B cell (primary cell): ENCODE measurements at places on chromosomes 11 and 22. TPM values are rescaled to one million over a fixed set of nuclear protein-coding genes. Genes with fewer than 3 reads are reported as not detected.

- DNase-seq: no peak
Measured at GRCh38 chr11:119669487-119669886, 59.5 kb downstream of the NECTIN1 start.

DNA sequence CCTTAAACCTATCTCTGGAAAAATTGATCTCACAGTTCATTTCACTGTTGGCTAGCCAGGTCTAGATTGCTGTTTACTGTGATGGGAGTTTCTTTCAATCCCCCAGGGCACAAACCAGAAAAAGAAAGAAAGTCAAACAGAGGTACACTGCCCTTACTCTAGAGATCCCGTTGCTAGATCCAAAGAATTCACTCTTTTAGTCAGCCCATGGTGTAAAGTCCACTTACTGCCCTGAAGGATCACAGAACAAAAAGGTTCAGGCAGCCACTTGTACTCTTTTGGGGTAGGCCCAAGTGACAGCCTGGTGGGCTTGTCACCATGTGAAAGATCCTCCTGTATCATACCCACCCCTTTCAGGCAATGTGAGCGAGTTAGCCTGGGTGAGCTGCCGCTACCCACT is 162.6 kb upstream of the CCDC179 start:
- no peak for DNase-seq

DNA sequence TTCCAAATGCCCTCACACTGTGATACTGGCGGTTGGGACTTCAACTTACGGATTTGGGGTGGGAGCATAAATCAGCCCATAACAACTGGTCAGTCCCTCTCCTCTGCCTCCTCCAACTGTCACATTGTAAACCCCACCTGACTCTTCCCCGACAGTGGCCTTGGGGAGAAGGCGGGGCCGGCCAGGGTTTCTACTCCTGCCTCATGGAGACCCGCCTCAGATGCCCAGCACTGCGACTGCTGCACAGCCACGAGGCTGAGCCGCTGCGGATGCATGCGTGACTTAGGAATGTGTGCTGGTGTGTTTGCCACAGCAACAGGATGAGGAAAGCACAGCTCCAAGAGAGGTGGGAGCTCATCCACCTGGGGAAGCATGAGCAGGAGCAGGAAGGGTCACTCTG is 914.2 kb downstream of the NTM start:
- DNase-seq: no peak

DNA sequence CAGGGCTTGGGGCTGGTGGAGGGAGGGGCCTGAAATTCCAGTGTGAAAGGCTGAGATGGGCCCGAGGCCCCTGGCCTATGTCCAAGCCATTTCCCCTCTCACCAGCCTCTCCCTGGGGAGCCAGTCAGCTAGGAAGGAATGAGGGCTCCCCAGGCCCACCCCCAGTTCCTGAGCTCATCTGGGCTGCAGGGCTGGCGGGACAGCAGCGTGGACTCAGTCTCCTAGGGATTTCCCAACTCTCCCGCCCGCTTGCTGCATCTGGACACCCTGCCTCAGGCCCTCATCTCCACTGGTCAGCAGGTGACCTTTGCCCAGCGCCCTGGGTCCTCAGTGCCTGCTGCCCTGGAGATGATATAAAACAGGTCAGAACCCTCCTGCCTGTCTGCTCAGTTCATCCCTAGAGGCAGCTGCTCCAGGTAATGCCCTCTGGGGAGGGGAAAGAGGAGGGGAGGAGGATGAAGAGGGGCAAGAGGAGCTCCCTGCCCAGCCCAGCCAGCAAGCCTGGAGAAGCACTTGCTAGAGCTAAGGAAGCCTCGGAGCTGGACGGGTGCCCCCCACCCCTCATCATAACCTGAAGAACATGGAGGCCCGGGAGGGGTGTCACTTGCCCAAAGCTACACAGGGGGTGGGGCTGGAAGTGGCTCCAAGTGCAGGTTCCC is at the start of gene APOC3:
APOC3 (plus strand) TSS at position 383 of the 659 bp plus-strand sequence. CDS start 676 bp downstream, outside the sequence.
- no peak for DNase-seq

- DNase-seq: no peak
Measured at GRCh38 chr11:58127350-58127749, 2.0 kb upstream of the OR9I1 start.

DNA sequence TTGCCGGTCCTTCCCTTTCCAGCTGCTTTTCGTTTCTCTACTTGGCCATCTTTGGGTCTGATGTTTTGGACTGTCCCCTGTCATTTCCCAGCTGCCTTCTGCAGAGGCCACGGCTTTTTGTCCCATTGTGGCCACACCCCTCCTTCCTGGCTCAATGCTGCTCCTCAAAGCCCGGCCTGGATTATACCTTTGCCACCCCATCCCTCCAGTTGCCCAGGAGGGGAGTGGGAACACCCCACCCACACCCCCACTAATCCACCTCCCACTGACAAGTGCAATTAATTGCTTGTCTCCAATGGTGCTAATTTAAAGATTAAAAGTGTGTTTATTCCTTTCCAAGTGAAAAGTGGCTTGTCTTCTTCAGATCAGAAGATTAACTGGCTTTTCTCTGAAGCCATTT is 34.2 kb upstream of the CSNK2A3 start:
- no peak for DNase-seq

GRCh38 chr22:47748271-47748670 is 985.8 kb downstream of the TBC1D22A start:
- DNase-seq: no peak

DNA sequence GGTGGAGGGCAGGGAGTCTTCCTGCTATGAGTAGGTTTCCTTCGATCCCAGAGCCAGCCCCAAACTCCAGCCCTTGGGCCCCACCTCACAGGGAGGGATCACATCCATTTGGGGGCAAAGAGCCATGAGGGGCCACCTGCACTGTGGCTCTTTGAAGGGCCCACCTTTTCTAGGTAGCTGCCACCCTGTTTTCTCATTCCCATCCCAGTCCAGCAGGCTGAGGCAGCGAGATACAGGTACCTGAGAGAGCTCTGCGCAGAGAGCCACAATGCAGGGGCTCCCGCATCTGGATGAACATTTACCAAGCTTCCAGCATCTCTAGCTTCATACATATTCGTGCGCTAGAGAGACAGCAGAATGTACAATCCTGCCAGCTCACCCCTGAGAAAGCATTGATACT is 16.3 kb downstream of the FXYD6 start:
- no peak for DNase-seq

- DNase-seq: no peak
Measured at GRCh38 chr22:20595461-20595860, 88.1 kb downstream of the MED15 start.

DNA sequence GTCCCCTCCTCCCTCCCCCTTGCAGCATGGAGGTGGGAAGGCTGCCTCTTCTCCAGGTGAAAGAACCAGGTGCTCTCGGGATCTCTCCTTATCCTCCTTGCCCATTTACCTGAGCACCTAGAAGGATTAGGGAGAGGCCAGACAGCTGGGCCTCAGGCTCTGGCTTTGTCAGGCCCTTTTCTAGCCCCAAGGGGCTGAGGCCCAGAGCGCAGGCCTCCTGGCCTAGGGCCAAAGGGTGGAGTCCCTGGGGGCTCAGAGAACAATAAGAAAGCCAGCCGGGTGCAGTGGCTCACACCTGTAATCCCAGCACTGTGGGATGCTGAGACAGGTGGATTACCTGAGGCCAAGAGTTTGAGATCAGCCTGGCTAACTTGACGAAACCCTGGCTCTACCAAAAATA is 5.4 kb upstream of the TTLL1 start:
- DNase-seq: no peak

DNA sequence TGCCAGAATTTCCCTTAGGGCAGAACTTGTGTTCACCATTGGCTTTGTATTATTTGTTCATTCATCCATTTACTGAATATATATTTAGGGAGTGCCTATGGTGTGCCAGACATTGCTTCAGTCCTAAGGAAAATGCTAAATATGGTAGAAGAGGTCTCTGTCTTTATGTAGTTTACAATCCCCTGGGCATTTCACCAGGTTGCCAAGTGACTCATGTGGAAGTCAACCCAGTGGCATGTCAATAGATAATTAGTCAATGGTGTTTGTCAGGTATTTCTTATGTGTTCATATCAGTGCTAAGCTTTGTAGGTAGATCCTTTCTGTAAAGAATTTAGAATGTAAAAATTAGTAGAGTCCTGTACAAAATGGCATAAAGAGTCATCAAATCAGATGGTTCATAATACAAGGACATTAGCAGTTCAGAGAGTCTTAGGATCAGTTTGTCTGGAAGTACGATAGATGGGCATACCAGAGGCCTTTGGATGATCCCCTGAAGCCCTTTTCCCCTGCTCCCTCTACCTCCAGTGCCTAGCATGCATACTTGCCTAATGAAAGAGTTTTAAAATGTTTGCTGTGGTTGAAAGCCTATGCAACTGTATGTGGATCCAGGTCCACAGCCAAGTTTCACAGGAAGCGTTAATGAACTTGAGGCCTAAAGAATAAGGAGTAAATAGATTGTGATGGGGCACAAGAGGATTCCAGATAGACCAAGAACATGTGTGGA is 58.5 kb upstream of the SESN3 start:
- DNase-seq: no peak

- DNase-seq: no peak
Measured at GRCh38 chr11:11436715-11437313, 83.8 kb upstream of the CSNK2A3 start.

GRCh38 chr22:36299295-36299694 is 46.4 kb downstream of the APOL1 start:
- DNase-seq: no peak

DNA sequence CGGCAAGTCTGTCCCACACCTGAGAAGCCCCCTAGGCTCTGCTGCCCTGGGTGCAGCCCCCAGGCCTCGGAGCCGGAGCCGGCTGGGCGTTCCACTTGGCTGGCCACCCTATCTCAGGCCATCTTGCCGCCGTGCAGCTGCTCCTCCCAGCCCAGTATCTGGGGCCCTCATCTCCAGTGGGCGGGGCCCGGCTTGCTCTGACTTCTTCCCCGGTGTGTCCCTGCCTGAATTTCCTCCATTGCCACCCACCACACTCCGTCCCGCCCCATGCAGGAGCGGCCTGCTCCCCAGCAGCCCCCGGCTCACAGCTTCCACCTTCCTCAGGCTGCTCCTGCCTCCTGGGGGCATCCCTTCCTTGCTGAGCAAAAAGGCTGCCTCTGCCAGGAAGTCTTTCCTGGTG is 46.6 kb downstream of the WNT7B start:
- no peak for DNase-seq

DNA sequence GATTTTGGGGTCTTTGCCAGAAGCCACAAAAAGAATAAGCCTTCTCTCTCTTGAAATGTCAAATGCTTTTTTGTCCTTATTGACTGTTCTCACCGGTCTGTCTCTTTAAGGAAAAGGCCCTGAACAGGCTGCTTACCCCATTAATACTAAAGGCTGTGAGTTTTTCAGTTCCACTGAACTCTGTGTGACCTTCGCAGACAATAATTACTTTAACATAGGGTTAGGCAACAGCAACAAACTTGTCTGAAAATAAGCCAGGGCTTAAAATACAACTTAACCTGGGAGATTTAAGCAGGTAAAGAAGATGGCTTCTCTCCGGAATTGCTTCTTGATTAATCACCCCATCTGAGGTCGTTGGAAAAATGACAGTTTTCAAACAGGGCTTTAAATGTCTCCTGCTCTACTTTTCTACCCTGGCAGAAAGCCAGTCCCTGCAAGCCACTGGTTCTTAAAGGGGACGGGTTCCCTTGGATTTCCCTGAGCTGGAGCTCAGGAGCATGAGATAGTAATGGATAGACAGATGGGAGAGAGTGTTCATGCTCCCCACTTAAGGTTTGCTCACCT is 69.4 kb downstream of the ARL14EP start:
- DNase-seq: no peak

- DNase-seq: no peak
Measured at GRCh38 chr11:2540223-2540991, 95.6 kb downstream of the KCNQ1 start.

DNA sequence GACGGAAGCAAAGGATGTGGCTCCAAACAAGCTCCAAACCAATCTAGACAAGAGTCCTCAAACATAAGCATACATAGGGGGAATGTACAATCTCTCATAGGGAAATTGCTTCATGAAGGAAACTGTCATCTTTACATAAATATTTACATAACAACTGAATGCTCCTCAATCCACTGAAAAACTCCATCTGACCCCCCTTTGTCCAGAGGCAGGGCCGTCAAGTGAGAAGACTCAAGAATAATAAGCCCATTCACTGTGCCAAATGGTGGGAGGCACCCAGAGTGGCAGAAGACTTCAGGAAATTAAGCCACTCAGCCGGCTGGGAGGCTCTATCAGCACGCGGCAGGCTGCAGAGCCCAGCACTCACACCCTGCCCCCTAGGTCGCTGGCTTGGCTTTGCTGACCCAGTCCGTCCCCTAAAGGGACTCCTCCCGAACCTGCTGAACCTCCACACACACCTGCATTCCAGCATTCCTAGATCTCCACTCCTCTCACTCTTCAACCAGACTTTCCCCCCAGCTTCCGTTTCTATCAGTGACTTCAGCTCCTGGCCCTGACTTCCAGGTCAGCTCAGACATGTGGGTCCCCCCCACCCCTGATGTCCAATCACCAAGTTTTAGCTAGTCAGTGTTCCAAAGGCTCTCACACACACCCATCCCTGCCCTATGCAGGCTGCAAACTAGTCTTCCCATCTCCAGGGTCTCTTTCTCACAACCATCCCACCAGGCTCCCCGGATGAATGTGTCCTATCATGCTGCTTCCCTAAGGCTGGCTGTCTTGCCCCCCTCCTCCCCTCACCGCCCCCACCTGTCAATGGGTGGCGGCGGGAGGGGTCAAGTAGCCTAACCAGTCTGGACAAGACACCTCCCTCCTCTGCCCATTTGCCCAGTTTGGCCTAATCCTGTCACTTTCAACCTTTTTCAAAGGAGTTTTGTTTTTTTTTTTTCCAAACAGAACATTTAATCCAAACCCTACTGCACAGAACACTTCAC is 11.3 kb downstream of the VPS37C start:
- DNase-seq: no peak

GRCh38 chr11:60953781-60954180 is 1.8 kb upstream of the SLC15A3 start:
- DNase-seq: peak; percentile 64

- DNase-seq: no peak
Measured at GRCh38 chr11:9533736-9534473, 39.6 kb upstream of the WEE1 start.

- DNase-seq: no peak
Measured at GRCh38 chr11:100815787-100816330, 128.8 kb downstream of the ARHGAP42 start.

- no peak for DNase-seq
Measured at GRCh38 chr22:30643055-30643875, 7.7 kb downstream of the SLC35E4 start.

The MORC2 gene
- 10.1 and 12.1 TPM in 2 replicates for polyA plus RNA-seq

The TMEM138 gene
- 57.9 and 66.6 TPM in 2 replicates for polyA plus RNA-seq

The MPZL3 gene
- 1.4 and 1.5 TPM in 2 replicates for polyA plus RNA-seq

The MLC1 gene
- polyA plus RNA-seq: 0.27 and 0.34 TPM in 2 replicates

The FXYD6 gene
- 0.35 TPM in 1 of 2 replicates, not detected in the other for polyA plus RNA-seq

The ZDHHC13 gene
- 8.8 and 11.6 TPM in 2 replicates for polyA plus RNA-seq

The SCN2B gene
- polyA plus RNA-seq: not detected in 2 replicates

The SORL1 gene
- polyA plus RNA-seq: 13.0 and 21.0 TPM in 2 replicates
